ENCODE measurements at places on chromosomes 1 and 21. TPM values are rescaled to one million over a fixed set of nuclear protein-coding genes. Genes with fewer than 3 reads are reported as not detected.

ITGB3BP gene
- total RNA-seq: 61.7 TPM

TAS1R1 gene
- not detected for total RNA-seq

TMEM240 gene
- 8.3 TPM for total RNA-seq

LELP1 gene
- not detected for total RNA-seq

URB2 gene
- total RNA-seq: 7.7 TPM

HSPB7 gene
- not detected for total RNA-seq

NPPA gene
- not detected for total RNA-seq

DPH2 gene
- 32.8 TPM for total RNA-seq

CAMK1G gene
- not detected for total RNA-seq

ROR1 gene
- 16.0 TPM for total RNA-seq

- DNase-seq: no peak
Measured at GRCh38 chr21:40385883-40386282, 461.1 kb downstream of the DSCAM start.

DNA sequence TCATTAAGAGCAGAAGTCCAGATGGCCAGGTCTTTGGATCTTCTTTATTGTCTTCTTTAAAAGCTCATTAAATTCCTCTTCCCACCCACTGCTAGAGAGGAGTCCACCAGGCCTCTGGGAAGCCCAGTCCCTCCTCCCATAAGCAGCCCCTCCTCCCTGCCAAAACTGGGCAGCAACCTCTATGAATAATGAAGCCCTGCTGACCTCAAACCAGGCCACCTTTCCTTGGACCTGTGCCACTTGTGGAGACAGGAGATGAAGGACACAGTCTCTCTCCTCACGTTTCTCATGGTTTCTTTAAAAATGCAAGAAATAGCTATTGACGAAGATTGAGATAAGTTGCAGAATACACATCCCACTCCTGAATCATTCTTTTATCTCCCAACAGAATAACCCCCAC, 112.8 kb downstream of the EDEM3 start:
- no peak for DNase-seq

GRCh38 chr1:26096471-26096870, 15.2 kb upstream of the PDIK1L start:
- DNase-seq: no peak

- DNase-seq: no peak
Measured at GRCh38 chr1:44261962-44262361, 48.7 kb downstream of the DMAP1 start.

GRCh38 chr21:14243874-14244273, 27.9 kb downstream of the RBM11 start:
- DNase-seq: no peak

DNA sequence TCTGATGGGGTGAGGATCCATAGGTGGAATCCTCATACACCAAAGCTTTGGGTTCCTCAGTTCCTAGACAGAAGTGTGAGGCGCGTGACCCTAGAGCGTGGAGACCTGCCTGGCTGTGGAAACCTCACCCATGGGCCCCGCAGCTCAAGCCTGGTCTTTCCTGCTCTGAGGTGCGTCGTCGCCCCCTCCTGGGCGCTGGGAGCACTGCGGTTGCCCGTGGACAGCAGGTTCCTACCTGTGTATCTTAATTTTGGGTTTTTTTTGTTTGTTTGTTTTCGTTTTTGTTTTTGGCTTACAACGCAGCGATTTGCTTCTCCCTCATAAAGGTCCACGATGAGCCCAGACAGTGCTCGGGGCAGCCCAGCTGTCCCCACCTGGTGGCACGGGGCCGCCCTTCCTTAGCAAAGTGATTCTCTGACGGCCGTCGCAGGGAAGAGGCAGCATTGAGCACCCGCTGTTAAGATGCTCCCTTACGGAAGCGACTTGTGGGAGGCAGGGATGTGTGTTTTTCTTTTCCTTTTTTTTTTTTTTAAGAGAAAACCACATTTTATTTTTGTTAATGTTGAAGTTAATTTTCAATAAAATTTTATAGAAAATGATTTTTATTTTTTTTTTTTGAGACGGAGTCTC, 36.5 kb upstream of the TRAPPC10 start:
- DNase-seq: no peak

GRCh38 chr1:207839083-207839413, 71.9 kb downstream of the CD34 start:
- no peak for DNase-seq

- DNase-seq: no peak
Measured at GRCh38 chr1:56638248-56638647, 6.9 kb upstream of the PRKAA2 start.

- peak; percentile 39 for DNase-seq
Measured at GRCh38 chr1:182625719-182626504, 21.7 kb upstream of the RGS16 start.

DNA sequence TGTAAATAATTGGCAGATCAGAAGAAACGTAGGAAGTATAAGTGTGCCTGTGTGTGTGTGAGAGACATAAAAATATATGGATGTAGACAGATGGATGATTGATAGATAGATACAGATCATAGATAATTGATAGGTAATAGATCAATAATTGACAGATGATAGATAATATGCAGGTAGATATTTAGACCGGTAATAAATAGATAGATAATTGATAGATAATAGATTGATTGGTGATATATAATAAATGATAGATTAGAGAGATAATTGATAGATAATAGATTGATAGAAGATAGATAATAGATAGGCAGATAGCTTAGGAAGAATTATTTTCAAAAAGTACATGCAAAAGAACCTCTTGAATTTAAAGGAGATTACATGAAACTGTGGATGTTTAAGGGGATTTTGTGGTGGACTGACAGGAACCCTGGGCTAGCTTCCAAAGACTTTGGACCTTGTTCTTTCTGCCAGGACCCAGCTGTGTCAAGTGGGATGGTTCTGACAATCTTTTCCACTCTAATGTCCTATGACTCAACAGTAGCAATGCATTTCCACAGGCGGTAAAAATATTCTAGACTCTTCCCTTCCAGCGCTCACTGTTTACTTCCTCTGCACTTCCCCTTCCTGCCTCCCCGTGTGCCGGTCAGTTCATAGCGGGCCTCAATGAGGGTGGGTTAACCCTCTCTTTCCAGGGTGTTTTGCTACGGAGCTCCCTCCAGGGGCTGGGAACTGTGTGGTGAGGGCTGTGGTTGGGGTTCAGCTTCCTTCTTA, 39.4 kb downstream of the KCNJ15 start:
- no peak for DNase-seq

DNA sequence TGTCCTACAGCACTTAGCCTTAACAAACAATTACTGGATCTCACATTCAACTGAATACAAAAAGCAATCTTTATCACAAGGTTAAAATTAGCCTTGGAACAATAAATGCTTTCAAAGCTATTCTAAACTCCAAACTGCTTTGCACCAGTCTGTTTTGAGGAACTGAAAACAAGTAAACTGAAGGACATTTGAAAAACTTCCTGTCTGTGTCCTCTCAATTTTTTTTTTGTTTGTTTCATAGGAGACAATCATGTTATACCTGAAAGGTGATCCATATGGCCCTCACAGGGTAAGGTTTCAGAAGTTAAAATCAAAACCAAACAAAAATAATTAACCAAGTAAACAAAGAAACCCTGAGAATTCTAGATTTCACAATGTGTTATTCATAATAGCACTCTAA, 459.1 kb downstream of the DPYD start:
- DNase-seq: no peak

DNA sequence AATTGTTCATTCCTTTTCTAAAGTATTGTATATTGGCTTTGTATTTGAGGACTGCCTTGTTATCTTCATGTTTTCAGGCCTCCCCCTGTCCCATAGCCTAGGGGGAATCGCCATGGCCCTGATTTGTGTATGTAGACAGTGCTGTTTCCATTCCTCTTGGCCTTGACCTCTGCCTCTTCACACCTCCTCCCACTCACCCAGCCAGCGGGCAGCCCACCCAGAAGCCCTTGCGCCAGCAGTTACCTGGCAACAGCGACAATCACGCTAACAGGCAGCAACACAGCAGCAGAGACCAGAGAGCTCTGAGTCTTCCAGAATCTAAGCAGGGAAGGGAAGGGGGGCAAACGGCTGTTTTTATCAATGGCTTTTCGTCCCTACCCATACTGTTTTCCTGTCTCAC, 50.0 kb upstream of the NPL start:
- no peak for DNase-seq

DNA sequence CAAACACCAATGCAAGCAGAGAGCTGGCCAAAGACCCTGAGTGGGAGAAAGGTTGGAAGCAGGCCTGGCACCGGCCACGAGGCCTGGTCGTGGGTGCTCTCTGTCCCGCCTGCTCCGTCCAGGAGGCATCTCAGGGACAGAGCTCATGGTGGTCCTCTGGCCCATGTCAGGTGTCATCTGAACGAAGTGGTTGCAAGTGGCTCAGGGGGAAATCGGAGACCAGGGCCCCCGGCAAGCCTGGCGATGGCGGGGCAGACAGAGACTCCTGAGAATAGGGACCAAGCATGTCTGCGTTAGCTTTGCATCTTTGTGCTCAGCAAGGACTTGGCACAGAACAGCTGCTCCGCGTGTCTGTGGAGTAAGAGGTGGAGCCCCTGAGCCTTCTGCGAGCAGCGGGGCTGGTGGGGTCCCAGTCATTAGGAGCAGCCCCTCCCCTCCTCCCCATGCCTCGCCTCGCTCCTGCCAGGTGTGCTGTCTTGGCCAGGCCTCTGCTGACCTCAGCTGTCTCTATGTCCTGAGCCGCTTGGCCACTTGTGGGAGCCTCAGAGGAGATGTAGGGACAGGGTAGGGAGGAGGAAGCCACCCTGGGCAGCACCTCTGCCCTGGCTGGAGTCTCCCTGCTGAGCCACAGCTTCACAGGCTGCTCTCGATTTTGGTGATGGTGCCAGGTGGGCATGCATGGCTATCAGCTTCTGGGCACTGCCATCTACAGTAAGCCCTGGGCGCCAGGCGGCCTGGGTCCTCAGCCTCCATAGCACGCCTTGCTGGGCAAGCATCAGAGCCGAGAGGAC, 362.9 kb upstream of the VAMP3 start:
- DNase-seq: no peak

DNA sequence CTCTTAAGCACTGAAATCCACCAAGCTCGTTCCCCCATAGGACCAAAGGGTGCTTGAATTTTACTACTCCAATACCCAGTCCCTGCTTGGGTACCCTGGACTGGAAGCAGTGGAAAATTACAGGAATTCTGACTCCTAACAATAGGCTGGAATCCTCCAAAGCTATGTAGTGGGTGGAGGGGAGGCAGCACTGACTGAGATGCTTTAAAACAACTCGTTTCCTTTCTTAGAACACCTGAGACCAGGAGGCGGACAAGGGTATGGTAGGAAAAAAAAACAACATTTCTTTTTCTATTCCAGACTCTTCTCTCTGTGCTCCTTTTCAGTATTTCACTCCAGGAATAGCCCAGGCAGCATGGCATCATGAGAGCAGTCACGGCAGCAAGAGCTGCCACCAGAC, 2.3 kb downstream of the PEF1 start:
- DNase-seq: no peak

GRCh38 chr1:152926091-152926490, 17.7 kb downstream of the IVL start:
- DNase-seq: no peak

DNA sequence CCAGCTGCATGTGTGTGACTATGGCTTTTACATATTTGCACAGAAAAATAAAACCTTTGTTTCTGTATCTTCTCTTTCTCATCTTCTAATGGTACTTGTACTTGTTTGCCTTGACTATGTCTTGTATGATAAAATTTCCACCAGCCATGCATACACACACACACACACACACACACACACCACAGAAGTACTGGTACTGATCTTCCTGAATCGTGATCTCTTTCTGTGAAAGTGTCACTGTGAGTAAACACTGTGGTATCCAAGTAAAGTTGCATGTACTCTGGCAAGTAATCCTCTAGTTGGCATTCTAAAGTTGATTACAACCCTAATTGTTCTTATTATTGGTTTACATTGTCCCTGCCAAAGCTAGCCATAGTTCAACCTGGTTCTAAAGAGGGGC, 176.7 kb downstream of the CRB1 start:
- DNase-seq: no peak

GRCh38 chr1:48093696-48094528, 96.7 kb upstream of the TRABD2B start:
- DNase-seq: peak; percentile 65

DNA sequence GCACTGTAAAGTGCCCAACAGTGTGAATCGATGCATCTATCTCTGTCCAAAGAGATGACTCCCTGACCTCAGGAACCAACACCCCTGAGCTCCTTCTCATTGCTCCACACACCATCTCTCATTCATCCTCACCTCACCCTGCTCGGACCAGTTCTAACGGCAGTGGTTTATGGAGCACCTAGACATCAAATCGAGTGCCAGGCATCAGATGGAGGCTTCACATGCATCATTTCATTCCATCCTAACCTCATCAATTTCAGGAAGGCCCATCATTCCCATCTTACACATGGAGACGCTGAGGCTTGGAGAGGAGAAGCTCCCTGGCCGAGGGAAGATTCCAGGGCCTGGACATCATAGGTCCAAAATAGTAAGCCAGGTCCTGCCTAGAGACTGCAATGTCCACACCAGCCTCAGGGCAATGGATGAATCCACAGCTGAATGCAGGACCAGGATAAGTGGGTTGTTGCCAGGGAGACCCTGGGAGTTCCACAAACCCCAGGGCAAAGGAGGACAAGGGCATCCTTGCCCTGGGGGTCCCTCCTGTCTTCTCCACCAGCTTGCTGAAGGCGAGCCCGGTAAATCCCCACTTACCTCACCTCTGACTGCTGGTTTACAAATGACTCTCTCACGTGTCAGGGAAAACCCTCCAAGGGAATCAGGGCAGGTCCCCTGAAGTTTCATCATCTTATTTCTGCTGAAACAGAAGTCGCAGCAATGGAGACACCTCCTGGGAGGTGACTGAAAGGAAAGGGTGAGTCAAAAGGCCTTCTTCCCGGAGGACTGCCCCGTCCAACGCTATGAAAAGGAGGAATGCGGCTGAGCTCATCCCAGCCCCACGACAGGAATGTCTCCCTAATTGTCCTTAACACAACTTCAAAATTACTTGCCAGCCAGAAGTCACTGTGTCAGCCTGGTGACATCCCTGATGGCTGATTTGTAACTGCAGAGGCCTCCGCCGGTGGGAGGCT, 9.0 kb upstream of the IFFO2 start:
- DNase-seq: peak; percentile 77

- peak; percentile 45 for DNase-seq
Measured at GRCh38 chr21:25735646-25736597, 1.1 kb downstream of the GABPA start.

DNA sequence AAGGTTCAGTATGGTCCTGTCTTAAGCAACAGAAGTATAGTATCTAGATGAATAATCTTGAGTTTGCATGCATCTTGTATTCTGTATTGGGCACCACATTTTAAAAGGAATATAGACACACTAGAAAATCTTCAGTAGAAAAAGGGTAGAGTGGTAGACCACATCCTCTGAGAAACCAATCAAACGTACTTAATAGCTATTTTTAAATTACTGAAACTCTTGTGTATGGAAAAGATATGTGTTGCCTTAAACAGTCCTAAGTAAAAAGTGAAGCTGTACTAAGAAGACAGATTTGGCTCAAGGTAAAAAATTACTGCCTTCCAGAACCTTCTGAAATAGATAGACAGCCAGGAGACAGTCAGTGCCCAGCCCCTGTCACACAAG, 3.1 kb downstream of the CTXND2 start:
- no peak for DNase-seq

- DNase-seq: peak; percentile 85
Measured at GRCh38 chr1:43348809-43349593, 9.8 kb upstream of the CDC20 start.
